A673 (cell line): ENCODE measurements at places on chromosomes 4 and X.
A peak's percentile ranks its signal among the peaks of the same experiment; 100 is the strongest.

DNA sequence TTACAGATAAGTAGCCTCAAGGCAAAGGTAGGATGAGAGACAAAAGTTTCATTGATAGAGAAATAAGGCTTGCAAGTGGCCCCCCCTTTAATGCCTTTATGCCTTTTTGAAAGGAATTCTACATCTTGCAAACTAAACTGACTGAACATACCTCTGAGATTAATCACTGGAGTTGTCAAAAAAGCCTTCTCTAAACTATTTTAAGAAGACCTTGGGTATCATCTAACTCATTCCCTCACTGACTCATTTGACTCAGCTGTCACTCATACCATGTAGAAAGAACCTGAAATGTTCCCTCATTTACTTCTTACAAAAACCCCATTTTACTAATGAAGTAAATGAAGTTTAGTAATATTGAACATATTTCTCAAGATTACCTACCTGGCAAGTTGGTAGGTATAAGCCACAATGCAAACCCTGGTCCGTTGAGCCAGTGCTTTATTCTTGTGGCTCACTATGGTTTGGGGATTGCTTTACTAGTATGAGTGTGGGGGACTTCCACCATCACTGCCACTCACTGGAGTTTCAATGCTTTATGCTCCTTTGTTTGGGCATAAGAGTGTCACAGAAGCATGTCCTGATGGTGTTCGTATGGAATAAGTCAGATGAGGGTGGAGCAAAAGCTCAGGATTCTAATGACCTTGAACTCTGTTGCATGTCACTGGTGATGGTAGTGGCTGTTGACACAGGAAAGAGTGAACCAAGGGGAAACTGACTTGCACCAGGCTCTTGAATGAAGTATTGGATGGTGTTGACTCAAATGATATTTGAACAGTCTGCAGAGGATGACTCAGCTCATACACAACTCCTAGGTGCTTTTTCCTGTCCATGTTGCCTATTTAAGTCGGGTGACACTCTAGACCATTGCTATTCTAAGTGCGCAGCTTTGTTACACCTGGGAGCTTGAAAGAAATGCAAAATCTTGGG lies 305.5 kb upstream of the EMCN start:
- DNase-seq: no peak
- no peak overlapping the region for H3K4me3 ChIP-seq
- H3K4me1 ChIP-seq: no peaks in the 10 kb centered on the region
- H3K27me3 ChIP-seq: no peaks in the 10 kb centered on the region

GRCh38 chr4:41327770-41328169 lies 71.0 kb downstream of the UCHL1 start:
- H3K36me3 ChIP-seq: no peaks in the 10 kb centered on the region
- no peaks in the 10 kb centered on the region for H3K4me1 ChIP-seq
- H3K4me3 ChIP-seq: no peak overlapping the region
- H3K27me3 ChIP-seq: no peaks in the 10 kb centered on the region

DNA sequence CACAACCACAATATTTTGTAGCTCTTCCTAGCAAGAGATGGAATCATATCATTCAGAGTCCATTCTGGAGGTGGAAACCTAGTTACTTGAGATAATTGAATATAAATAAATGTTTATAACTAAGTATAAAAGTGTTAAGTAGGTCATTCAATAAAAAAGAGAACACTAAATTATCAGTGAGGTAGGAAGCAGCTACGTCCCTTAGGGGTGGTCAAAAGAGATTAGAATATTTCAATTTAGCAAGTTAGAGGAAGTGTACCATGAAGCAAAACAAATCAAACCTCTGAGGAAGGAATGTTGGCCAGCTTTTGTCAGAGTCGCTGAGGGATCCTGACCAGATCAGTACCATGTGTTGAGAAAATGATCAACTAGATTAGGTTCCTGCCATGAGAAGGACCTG lies 38.0 kb downstream of the GK2 start:
- H3K4me3 ChIP-seq: no peak overlapping the region
- H3K4me1 ChIP-seq: no peaks in the 10 kb centered on the region
- H3K27ac ChIP-seq: no peak overlapping the region
- no peaks in the 10 kb centered on the region for H3K36me3 ChIP-seq

- H3K4me3 ChIP-seq: no peak overlapping the region
- H3K4me1 ChIP-seq: peaks cover 48% of the 10 kb centered on the region
- no peak overlapping the region for H3K27ac ChIP-seq
- H3K27me3 ChIP-seq: no peaks in the 10 kb centered on the region
- DNase-seq: no peak
Measured at GRCh38 chr4:87041141-87041540, 106.3 kb downstream of the AFF1 start.

GRCh38 chr4:2915789-2916188 lies 47.4 kb downstream of the NOP14 start:
- H3K36me3 ChIP-seq: peaks cover 15% of the 10 kb centered on the region
- no peaks in the 10 kb centered on the region for H3K4me1 ChIP-seq
- no peak overlapping the region for H3K4me3 ChIP-seq
- DNase-seq: no peak

GRCh38 chr4:153466081-153466948 lies at the start of gene TMEM131L:
Gene TMEM131L (plus strand): TSS chr4:153466360. CDS start chr4:153466398, 38 bp downstream.
- peak; percentile 85 for DNase-seq
- no peaks in the 10 kb centered on the region for H3K27me3 ChIP-seq
- peak within 1 kb of the TSS; percentile 91 for H3K4me3 ChIP-seq
- no peaks in the 10 kb centered on the region for H3K36me3 ChIP-seq
- H3K27ac ChIP-seq: peak within 1 kb of the TSS; percentile 90

DNA sequence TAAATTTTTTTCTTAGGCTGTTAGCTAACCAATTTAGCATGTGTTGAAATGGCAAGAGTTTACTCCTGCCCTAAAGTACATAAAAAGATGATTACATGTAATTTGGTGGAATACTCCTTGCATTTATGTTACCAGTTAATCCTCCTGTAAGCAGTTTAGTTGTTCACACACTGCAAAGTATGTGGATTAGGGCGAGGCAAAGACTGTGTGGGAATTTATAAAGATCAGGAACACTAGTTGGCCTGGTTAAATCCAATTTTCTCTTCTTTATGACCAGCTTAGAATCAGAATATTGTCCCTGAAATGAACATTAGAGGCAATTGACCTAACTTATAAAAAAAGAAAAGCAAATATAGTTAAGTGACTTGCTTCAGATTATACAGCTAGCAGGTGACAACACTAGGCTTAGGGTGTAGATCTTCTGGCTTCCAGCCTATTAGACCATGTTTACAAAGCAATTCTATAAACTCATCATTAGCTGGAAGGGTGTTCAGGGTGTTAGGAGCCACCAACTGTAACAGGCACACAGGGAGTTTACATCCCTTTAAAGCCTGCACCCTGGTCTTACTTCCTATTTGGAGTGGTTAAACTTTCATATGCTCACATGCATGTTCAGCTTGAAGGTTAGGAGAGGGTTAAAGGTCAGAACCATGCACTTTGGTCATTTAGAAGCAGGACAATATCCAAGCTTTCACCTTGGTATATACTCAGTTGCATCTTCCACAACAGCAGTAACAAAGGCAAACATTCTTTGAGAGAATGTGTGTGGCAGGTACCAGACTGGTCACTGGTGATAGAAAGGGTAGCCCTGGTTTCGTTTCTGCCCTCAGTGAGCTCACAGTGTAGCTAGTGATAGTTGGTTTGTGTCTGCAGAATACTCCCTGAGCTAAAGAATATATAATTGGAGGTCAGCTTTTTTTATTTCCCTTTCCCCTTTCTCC lies 72.6 kb downstream of the GC start:
- H3K4me1 ChIP-seq: no peaks in the 10 kb centered on the region
- H3K27ac ChIP-seq: no peak overlapping the region
- no peaks in the 10 kb centered on the region for H3K36me3 ChIP-seq
- no peak overlapping the region for H3K4me3 ChIP-seq

DNA sequence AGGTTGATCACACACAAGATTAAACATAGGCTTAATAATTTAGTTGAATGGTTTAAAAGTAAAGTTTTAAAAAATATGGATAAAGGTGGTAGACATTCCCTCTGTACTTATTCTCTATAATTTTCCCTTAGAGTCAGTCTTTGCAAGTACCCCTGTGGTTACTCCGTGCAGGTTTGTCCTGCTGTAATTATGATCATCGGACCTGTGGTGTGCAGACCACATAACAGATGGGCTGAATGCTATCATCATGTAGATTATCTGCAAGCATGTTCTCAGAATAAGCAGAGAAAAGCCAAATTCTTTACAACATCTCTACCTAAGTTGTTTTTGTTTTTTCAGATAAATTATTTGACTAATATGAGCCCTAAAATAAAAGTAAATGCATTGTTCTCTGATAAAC lies 146.8 kb downstream of the FSTL5 start:
- no peaks in the 10 kb centered on the region for H3K36me3 ChIP-seq
- H3K4me3 ChIP-seq: no peak overlapping the region
- no peak overlapping the region for H3K27ac ChIP-seq
- H3K27me3 ChIP-seq: no peaks in the 10 kb centered on the region
- no peaks in the 10 kb centered on the region for H3K4me1 ChIP-seq

DNA sequence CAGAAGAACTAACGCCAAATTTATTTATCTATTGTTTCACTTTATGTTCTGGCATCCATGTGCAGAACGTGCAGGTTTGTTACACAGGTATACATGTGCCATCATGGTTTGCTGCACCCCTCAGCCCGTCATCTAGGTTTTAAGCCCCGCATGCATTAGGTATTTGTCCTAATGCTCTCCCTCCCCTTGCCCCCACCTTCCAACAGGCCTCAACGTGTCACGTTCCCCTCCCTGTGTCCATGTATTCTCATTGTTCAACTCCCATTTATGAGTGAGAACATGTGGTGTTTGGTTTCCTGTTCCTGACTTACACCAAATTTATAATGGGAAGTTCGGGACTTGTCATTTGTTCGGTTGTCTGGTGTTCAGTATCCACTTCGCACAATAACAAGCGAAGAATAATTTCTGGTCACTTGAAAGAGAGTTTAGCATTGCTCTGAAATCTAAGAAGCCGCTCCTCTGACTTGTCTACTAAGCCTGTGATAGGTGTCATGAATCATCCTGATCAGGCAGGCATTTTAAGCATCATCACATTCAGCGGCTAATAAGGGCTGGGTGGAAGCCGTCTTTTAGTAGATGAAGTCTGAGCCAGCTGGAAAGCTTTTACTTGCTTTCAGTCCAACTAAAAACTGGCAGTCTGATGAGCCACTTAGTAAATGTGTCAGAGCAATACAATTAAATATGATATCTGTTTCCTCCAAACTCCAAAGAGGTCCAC lies 1065.7 kb upstream of the PABPC4L start:
- no peaks in the 10 kb centered on the region for H3K4me1 ChIP-seq
- DNase-seq: no peak
- no peak overlapping the region for H3K27ac ChIP-seq
- no peaks in the 10 kb centered on the region for H3K36me3 ChIP-seq
- H3K4me3 ChIP-seq: no peak overlapping the region

DNA sequence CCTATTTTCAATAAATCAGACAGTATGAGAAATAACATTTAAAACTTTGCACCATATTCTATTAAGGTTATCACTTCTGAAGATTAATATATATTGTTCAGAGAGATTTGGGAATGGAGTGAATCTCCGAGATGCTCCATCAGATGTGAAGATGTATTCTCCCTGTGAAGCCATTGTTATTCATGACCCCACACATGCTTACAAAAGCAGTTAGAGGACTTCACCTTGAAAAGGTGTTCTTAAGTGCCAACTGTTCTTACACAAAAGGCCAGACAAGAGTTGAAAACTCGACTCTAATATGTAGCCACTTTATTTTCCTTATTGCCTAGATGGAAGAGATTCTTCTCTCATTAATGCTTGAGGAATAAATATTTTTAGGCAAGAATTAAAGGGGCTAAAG lies 54.3 kb upstream of the NEIL3 start:
- H3K4me3 ChIP-seq: no peak overlapping the region
- no peaks in the 10 kb centered on the region for H3K36me3 ChIP-seq
- no peaks in the 10 kb centered on the region for H3K27me3 ChIP-seq
- no peak for DNase-seq
- no peaks in the 10 kb centered on the region for H3K4me1 ChIP-seq

- H3K4me3 ChIP-seq: peak overlapping the region; percentile 58
- H3K27ac ChIP-seq: no peak overlapping the region
- no peaks in the 10 kb centered on the region for H3K4me1 ChIP-seq
- peaks cover 38% of the 10 kb centered on the region for H3K27me3 ChIP-seq
Measured at GRCh38 chr4:180057891-180058671, 2185.1 kb upstream of the TENM3 start.

DNA sequence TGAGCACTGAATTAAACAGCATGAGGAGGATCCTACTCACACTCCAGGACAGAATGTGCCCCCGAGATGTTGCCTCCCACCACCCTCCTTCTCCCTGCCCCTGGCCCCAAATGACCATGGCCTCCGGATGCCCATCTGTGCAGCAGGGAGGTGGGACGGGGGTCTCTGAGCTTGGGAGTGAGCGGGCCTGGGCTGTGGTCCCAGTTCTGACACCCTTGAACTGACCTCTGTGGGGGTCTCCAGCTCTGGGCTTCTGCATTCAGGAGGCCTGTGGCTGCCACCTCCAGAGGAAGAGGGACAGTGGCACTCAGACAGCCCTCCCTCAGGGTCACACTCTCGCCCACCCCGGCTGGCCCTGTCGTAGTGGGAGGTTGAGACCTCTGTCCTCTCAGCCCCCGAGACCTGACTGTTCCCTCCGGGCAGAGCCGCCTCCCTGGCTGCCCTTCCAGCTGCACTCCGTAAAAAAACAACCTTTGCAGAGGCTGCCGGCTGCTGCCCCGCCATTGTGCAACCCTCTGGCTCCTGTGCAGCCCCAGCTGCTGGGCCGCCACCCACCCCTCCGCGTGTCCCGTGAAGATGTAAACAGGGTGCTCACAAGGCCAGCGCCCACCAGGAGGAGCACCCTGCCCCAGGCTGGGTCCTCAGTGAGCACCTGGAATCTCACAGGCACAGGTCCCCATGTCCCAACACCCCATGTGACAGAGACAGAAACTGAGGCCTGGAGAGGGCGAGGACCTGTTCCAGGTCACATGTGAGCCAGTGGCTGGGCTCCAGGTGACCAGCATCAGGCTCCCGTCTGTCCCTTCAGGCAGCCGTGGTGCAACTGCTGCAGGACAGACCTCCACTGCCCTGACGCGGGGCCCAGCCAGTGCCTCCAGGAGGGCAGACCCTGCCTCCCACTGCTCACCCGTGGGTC lies 39.6 kb downstream of the HTRA3 start:
- no peak for DNase-seq
- H3K27me3 ChIP-seq: no peaks in the 10 kb centered on the region
- no peak overlapping the region for H3K4me3 ChIP-seq
- no peaks in the 10 kb centered on the region for H3K4me1 ChIP-seq
